Stimulated activated CD4-positive, alpha-beta T cell treated with anti-CD3 and anti-CD28 coated beads, TNF-alpha, amount 100 ng/mL, for 1 hour (primary cell): ENCODE measurements at places on chromosomes 12 and 14.

- DNase-seq: no peak
Observed at GRCh38 chr12:75479963-75480461, 543 bp upstream of the GLIPR1 start.

- no peak for DNase-seq
Observed at GRCh38 chr12:39173726-39174125, 268.3 kb upstream of the CPNE8 start.

DNA sequence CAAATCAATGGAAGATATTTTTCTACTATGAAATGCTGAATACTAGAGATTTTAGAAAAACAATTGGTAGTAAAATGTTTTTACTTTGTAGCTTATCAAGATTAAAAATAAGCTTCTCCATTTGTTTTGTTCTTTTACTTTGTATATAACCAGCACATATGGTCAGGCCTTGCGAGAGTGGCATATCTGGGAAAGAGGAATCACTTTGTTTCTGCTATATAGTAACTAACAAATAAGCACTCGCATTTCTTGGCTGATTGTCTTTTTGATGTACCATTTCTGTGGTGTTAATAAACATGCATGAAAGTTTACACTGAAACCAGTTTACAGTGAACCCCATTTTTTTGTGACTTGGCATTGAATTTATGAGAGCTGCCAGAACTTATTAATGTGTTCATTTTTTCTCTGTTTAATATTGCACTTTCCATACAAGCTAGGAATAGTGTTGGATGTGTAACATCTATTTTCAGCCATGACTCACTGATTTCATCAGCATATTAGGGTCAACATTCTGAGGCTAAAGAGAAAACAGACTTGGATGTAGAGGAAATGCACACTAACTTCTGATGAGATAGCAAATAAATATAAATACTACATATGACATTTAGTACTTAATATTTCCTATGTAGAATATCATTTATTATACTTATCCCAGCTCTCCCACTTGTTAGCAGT lies 635.5 kb downstream of the KCNH5 start:
- DNase-seq: no peak

- DNase-seq: no peak
Observed at GRCh38 chr14:50736932-50737419, 68.9 kb upstream of the SAV1 start.

DNA sequence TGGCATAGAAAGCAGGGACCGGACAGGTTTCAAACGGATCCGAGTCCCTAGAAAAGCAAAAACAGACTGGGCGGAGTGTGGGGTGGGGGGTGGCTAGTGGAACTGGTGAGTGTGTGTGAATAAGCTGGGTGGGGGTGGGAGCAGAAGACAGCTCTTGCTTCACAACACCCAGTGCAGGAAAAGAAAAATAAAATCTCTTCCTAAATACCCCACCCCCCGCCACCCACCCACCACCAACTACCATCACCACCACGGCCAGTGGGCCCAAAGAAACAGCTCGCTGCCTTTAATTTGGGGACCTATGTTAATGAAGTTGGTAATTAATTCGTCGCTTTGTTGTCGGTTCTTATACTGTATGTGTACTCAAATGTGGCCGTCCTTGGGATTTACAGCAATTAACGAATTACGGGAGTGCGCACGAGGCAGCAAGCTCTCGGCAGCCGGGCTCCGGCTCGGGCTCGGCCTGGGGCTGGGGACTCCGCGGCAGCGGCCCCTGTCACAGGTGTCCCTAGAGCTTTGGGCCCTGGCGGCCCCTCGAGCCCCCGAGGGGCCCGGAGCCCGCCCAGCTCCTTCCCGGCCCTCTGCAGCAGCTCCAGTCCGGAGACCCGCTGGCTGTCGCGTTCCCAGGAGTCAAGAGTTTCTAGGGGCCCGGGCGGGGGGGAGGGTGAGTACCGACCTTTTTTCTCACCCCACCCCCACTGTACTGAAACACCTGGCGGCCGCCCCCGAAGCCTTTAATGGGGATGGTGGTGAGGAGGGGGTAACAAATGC lies 1.5 kb upstream of the OTX2 start:
- no peak for DNase-seq

DNA sequence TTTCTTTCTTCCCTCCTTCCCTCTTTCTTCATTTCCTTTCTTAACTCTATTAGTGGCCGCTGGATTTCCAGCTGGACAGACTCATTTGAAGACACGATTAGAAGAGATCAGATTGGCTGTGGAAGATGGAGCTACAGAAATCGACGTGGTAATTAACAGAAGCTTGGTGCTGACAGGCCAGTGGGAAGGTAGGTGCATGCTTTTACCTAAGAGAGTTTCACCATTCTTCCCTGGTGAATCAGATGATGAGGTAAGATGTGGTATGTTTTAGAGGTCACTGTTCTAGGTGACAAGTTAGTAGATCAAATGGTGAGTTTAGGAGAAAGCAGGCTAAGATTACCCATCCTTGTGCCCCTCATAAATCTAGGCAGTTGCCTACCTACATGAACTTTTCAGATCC lies 51.6 kb downstream of the DERA start:
- DNase-seq: no peak

DNA sequence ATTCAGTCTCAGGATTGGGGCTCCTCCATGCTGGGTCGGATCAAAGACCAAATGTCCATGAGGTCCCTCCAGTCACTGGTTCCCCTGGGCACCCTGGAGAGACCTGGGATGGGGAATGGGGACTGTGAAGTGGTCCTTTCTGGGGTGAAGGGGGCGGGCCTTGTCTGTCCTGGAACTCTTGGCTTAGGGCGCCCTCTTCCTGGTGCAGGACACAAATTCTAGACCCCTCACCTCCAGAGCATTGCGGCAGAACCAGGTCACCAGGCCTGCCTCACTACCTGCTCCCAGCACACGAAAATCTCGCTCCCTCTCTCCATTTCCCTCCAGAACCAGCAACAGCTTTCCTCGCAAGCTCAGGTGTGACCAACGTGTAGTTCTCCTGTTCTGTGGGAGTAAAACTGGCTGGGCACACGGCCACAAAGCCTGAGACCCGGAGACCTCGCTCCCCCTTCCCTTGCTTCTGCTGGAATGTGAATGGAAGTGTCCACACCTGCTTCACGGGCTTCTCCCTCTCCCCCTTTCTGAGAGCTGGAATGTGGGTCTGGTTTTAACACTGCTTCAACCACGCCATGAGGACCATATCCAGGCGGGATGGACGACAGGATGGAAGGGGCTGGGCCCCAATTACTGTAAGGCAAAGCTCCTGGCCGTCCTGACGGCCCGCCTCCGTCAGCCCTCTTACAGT lies 112.7 kb downstream of the SCARB1 start:
- DNase-seq: no peak

- DNase-seq: no peak
Observed at GRCh38 chr12:33817713-33818112, 204.6 kb upstream of the ALG10 start.

DNA sequence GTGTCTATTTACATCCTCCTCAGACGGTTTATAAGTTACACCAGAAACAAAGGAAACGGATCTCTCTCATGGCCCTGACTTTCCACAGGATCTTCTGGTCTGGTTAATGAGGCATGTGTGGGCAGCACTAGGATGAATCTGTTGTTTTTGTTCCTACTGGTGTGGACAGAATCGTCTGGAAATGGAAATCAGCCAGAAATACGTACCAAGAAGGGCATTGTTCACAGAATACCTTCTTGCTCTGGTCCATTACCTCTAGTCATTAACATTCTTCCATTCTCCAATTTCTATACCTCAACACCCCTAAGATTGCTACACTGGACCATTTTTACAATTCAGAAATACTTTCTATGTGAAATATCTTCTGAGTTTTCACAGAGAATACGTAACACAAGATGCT lies 86.0 kb downstream of the TPH2 start:
- DNase-seq: no peak

DNA sequence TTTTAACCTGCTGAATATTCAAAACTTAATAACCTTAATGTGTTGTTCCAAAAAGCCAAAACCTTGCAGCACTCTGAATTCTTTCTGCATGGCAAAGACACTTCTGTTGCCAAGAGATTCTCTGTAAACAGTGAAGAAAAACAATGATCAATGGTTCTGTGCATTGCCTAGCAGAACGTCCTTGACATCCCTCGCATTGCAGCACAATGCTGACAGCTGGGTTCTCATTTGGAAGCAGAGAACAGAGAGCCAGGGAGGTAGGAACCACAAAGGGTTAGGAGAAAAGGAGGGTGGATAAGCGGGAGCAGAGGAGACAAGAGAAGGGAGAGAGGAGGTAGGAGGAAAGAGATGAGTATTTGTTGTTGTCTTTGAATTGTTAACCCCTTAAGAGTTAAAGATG lies 501.1 kb downstream of the NAV3 start:
- DNase-seq: no peak

GRCh38 chr12:264269-264668 lies 1.6 kb upstream of the SLC6A13 start:
- no peak for DNase-seq

DNA sequence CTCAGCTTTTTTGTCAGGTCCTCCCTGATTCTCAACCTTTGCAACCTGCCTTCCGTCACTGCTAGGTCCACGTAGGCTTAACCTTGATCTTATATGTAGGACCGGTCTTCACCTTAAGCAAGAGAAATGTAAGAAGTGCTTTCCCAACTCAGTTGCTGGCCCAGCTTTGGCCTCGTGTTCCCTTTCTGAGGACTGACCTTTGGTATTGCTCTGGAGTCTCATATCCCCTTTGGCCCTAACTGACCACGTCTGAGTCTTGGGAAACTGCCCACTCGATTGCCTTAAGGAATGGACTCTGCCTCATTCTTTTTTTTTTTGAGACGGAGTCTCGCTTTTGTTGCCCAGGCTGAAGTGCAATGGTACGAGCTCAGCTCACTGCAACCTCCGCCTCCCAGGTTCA lies 8.0 kb downstream of the ACOT6 start:
- no peak for DNase-seq

GRCh38 chr12:94795520-94795919 lies 145.2 kb upstream of the TMCC3 start:
- DNase-seq: no peak

- DNase-seq: no peak
Observed at GRCh38 chr12:72207486-72208409, 64.4 kb upstream of the TRHDE start.

GRCh38 chr12:22935501-22935900 lies 310.5 kb downstream of the ETNK1 start:
- no peak for DNase-seq

GRCh38 chr12:110921262-110921661 lies 883 bp upstream of the MYL2 start:
- no peak for DNase-seq

DNA sequence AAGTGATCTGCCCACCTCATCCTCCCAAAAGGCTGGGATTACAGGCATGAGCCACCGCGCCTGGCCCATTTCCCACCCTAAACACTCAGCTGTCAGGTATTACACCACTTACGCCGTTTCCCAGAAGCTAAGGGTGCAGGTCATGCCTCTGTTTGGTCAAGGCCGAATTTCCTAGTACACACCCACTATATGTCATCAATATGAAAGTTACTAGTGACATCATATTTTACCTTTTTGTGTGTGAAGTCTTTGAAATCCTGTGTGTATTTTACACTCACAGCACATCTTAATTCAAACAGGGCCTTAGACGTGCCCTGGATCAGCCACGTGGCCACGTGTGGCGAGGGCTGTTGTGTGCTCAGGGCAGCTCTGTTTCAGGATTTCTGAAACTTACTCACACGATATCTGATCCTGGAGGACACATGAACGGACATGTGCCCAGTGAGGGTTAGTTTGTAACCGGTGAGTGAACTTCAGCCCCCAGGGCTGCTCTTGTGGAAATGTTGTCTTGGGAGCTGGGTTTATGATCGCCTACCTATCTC lies 51.8 kb downstream of the GLT1D1 start:
- DNase-seq: no peak

- no peak for DNase-seq
Observed at GRCh38 chr14:23550131-23550811, 1.3 kb downstream of the ZFHX2 start.

DNA sequence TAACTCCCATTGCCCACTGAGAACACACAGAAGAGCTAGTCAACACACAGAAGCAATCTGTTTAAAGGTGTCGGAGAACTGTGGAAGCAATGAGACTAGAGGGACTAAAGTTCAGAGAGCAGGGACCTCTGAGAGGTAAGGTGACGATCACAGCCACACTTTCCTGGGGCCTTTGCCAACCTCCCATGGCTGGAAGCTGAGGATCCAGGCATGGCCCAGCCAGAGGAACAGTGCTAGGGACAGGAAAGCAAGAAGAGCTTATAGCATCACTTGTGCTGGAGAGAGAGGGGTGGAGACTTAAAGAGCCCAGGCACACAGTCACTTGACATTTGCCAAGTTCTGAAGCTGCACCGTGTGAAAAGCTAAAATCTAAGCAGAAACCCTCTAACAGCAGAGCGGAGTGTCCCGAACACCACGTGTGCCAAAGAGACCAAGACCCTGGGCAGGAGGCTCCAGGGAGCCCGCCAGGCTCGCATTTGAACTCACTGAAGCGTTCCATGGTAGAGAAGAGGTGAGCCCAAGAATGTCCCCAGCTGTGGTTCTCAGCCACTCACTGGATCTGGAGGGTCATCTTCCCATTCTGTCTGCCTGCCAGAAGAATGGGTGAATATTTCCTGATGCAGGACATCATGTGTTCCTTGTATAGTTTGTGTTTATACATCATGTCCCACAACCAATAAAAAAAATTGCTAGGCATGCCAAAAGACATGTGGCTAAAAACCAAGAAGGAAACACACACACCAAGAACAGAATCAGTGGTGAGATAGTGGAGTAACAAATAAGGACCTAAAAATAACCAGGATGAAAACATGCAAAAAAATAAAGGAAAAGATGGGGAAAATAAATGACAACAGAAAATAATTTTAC lies 174.0 kb upstream of the C14orf180 start:
- DNase-seq: no peak

DNA sequence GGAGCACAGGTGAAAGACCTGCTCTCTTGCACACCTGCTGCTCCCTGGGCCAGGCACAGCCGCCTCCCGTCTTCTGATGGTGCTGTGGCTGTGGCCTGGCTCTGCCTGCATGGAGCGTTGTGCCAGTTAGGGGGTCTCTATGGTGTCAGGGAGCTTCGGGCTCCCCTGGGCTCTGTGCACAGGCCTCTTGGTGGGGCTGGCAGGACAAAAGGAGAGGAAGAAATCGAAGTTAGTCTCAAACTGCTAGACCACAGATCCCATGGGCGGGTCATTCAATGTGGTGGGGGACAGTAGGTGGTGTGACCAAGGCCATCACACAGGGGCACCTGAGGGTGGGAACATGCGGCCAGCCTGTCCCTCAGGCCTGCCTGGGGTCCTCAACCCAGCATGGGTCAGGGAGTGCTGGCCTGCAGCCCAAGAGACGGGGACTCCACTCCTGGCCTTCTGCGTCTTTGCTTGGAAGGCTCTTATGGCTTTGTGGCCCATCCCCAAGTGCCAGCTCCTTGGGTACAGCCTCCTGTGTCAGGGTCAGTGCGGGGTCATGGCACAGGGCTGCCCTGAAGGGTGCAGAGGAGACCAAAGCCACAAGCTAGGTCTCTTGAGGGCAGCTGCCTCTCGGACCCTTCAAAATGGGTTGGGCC lies 84.1 kb downstream of the KIF26A start:
- DNase-seq: no peak

GRCh38 chr14:35682802-35683201 lies 126.3 kb downstream of the RALGAPA1 start:
- DNase-seq: no peak

DNA sequence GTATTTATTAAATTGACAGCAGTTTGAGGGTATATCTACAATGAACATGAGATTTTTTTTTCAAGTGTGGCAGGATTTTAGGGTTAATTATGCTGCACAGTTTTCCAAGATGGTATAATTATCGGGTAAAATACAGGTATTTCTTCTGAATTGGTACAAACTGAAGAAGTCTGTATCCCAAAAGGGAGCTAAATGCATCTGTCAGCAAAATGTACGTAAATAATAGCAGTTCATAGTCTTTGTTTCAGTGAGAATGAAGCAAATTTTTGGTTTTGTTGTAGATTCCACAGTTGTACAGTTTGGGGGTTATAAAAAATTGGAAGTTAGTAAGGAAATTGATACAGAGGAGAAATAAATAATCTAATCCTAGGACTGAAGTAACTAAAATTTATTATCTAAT lies 63.3 kb downstream of the RAD52 start:
- no peak for DNase-seq
